ENCODE measurements at places on chromosomes 11 and 22.

- DNase-seq, result no peak
These were observed 137.2 kb upstream of the MTMR2 start for GRCh38 chr11:96061069-96061468.

DNA sequence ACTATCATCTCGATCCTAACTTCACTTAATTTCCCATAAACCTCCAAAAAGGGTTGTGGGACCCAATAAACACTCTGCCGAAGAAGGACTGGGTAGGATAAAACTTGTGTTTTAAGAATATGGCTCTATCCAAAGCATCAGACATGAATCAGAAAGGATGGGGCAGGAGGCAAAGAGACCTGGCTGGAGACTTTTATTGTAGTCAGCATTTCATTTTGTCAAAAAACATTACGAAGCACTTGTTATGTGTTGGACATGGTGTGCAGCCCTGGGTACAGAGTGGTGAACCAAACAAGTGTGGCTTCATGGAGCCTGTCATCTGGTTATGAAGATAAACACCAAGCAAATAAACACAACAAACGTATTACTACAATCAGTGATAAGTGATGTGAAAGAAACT, 17.3 kb downstream of the IL10RA start:
- DNase-seq, result no peak

DNA sequence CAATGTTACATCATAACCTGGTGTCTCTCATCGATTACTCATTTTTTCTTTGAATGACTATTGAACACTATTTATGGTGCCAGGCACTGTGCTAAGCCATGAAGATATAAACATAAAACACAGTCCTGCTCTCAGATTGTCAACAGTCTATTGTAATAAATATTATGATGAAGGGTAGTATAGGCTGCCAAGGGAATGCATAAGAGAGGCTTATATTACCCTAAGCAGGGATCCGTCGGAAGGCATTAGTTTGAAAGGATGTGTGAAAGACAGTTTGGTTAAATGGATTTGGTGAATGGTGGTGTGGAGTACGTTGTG, 7.2 kb upstream of the CCDC90B start:
- DNase-seq, result no peak

GRCh38 chr11:59598961-59599360, 16.6 kb downstream of the OSBP start:
- DNase-seq, result no peak

GRCh38 chr11:134529212-134530096, 117.4 kb upstream of the B3GAT1 start:
- DNase-seq, result no peak

- DNase-seq, result no peak
These were observed 89.6 kb downstream of the UBASH3B start for GRCh38 chr11:122745111-122745510.

DNA sequence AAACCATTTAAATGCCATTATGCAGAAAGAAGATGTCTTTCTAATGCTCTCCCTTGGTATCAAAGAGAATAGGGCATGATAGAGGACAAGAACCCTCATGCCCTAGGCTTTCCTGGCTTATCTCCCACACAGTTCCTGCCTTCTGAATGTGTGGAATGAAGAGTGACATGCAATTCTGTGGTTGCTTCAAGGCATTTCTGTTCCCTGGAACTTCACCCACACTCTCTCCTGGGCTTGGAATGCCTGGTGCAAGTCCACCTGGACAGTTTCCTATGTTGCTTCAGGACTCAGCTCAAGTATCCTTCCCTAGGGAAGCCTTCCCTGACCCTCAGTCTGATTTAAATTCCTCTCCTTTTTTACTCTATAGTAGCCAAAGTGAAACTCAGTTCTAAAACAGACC, 53.8 kb upstream of the DRD2 start:
- DNase-seq, result no peak

GRCh38 chr11:92399705-92400104, 175.1 kb downstream of the FAT3 start:
- DNase-seq, result no peak

- no peak for DNase-seq
These were observed 133.8 kb downstream of the JRKL start for GRCh38 chr11:96523656-96524055.

GRCh38 chr11:104442321-104442720, 278.4 kb upstream of the PDGFD start:
- DNase-seq, result no peak

DNA sequence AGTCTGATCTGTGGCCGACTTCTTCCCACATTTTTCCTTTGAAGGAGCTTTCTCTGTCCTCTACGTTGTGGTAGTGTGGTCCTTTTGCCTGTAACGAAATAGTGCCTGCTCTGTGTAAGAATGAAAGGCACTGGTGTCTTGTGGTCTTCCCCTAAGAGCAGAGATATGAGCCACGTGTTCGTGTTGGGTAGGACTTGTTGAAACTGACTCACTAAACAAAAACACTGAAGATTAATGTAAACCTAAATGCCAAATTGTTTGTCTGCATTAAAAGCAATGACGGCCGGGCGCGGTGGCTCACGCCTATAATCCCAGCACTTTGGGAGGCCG, 10.1 kb upstream of the RPS3 start:
- DNase-seq, result no peak

DNA sequence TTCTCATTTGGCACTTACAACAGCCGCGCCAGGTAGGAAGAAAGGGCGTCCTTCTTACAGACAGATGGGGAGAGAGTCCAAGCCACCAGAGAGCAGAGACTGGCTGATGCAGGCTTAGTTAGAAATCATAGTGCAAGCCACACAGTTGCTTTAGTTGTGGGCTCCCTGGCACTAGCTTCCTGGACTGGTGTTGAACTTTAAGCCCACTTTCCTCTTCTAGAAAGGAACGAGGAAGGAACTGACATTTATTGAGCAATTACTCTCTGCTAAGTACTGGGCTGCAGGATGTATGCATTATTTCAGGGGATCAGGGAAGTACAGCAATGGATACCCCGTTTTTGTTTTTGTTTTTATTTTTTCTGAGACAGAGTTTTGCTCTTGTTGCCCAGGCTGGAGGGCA, 3.0 kb downstream of the BACE1 start:
- no peak for DNase-seq

GRCh38 chr11:130209954-130210854, 50.6 kb downstream of the ST14 start:
- no peak for DNase-seq

GRCh38 chr11:103266167-103266831, 157.1 kb downstream of the DYNC2H1 start:
- DNase-seq, result no peak

- DNase-seq, result no peak
These were observed 38.9 kb upstream of the CSNK2A3 start for GRCh38 chr11:11391796-11392463.
